ENCODE measurements at places on chromosomes 5 and 9.
A peak's percentile ranks its signal among the peaks of the same experiment; 100 is the strongest.

DNA sequence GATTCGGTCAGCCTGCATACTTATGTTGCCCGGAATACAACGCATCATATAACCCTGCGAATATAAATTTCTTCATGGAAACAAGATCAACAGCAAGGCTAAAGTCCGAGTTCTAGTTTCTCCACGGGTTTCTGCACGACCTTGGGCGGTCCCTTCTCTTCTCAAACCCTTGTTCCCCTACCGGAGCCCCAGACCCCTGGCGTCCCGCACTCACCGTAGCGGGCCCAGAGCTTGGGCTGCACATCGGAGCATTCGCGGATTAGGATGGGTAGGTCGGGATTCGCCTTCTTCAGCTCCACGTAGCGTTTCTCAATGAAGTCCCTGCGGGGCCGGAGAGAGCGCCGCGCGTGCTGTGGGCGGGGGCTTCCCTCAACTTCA, 399 bp downstream of the NDUFA2 start:
- no peak for DNase-seq

DNA sequence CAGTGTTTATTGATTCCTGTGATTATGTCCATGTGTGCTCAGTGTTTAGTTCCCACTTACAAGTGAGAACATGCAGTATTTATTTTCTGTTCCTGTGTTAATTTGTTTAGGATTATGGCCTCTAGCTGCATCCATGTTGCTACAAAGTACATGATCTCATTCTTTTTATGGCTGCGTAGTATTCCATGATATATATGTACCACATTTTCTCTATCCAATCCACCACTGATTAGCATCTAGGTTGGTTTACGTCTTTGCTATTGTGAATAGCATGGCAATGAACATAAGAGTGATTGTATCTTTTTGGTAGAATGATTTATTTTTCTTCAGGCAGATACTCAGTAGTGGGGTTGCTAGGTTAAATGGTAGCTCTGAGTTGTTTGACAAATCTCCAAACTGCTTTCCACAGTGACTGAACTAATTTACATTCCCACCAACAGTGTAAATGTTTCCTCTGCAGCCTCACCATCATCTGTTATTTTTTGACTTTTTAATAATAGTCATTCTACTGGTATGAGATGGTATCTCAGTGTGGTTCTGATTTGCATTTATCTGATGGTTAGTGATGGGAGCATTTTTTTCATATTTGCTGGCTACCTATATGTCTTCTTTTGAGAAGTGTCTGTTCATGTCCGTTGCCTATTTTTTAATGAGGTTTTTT, 47.5 kb upstream of the ELL2 start:
- DNase-seq = no peak

DNA sequence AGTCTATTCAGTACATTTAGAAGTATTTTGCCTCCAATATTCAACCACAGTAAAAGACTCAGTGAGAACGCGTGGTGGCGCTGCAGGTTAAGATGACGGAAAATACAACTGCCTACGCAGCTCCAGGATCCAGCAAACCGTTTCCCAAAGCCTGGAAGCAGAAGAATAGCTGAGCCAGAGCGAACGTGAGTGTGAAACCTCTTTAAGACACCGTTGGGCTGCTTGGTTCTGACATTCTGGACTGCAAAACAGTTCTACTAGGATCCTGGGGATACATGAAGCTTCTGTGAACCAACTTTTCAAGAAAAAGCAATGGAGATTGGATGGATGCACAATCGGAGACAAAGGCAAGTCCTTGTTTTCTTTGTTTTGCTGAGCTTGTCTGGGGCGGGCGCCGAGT, at the start of gene PCDHB16:
TSS of gene PCDHB16 (plus strand) at position 140 of the 400 bp plus-strand sequence. CDS start at position 313, 173 bp downstream.
- no peak for DNase-seq

- no peak for DNase-seq
These were observed 81.1 kb downstream of the MAT2B start for GRCh38 chr5:163586531-163586956.

DNA sequence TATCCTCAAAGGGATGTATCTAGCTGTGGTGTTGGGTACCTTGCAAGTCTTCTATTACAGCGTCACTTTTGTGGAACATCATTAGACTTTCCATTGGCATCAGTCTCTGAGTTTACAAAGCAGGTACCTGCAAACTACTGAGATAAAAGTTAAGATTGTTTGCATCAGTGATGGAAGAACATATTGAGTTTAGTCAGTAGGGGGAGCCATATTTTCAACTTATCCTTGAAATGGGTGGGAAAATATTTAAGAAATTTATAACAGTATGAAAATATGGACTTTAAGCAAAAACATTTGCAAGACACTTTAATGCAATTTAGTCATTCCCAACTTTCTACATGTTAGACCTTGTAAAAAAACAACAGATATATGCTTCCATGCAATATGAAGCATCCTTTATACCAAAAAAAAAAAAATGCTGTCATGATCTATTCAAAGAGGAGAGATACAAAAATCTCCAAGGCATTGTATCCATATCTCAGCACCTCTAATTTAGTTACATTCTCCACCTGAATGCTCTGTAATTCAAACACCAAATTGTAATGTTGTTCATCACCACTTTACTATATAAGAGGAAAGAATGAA, 98.6 kb upstream of the ADAMTS19 start:
- DNase-seq = no peak

DNA sequence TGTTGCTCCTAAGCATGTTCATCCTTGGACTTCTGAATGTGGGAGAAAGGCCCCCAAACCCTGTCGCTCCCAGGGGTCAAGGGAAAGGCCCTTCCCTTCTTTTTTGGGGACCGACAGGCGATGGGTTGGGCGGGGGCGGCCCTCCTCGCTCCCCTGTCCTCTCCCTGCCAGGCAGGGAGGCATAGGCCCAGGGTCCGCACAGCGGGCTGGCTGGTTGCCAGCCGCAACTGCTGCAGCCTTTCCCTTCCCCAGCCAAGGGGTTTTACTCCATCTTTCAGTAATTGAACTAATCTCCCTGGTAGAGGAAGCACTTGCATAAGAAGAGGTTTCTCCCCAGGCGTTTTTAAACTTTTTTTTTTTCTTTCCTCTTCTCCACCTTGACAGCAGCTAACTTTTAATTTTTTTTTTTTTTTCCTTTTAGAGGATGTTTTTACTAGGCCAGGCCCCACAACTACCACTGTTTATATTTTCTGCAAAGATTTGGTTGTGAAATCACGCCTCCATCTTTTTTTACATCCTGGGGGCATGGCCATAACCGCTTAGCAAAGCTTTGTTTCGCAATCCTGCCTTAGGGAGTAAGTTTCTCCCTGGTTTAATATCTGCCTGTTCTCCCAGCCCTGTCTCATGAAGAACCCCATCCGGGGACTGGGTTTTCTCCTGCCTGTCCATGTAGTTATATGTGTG, 216.9 kb upstream of the ZNF608 start:
- no peak for DNase-seq

DNA sequence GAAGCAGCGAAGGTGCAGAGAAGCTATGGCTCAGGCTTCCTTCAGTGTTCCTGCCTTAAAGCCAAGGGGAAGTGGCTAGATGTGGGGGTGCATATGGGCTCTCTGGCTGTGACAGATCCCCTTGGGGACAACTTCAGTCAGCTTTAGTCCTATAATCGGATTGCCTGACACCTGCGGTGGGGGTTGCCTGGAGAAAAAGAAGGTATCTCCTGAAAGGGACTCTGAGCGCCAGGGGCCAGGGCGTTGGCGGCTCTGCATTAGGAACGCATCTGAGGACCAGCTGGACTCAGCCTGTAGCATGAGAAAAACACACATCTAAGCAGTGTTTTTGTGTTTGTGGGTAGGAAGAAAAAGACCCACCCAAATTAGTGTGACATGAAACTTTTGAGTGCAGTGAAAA, 84.3 kb upstream of the OTULINL start:
- no peak for DNase-seq

- DNase-seq = no peak
These were observed 25.2 kb downstream of the ZNF608 start for GRCh38 chr5:124721229-124721735.

- peak; percentile 31 for DNase-seq
These were observed 621 bp downstream of the AK6 start for GRCh38 chr5:69368458-69369339.

GRCh38 chr9:126390923-126391322, 64.3 kb downstream of the MVB12B start:
- no peak for DNase-seq

DNA sequence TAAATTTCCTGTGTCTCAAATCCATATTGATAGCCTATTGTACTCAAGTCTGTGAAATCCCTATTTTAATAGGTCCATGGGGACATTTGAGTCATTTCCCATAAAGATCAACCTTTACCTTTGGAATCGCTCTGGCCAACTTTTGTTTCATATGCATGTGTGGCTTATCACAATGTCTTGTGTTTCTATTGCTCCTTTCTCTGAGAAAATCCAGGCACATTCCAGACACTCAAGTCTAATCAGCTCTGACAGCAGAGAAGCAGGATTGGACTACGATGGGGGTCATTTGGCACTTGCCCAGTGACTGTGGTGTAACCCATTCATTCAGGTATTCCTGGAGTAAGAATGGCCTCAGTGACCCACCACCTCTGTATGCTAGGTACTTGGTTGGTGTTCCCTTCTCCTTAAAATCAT, 48.4 kb downstream of the ACTBL2 start:
- DNase-seq = no peak

- DNase-seq = no peak
These were observed 47.2 kb upstream of the RPL26L1 start for GRCh38 chr5:172911976-172912375.

DNA sequence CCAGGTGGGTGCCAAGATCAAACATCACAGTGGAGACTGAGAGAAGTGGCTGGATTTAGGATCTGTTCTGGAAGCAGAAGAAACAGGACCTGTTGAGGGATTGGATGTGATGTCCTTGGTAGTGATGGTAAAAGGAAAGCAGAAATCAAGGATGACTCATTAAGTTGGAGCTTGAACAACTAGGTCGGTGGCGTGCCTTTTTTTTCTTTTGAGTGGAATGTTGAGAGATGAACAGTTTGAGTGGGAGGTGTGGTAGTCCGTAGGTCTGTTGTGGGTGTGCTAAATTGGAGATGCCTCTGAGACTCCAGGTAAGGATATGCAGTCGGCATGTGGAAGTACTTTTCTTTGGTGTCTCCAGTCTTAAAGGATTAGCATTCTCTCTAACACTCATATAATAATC, 92.1 kb upstream of the IL12B start:
- DNase-seq = no peak

DNA sequence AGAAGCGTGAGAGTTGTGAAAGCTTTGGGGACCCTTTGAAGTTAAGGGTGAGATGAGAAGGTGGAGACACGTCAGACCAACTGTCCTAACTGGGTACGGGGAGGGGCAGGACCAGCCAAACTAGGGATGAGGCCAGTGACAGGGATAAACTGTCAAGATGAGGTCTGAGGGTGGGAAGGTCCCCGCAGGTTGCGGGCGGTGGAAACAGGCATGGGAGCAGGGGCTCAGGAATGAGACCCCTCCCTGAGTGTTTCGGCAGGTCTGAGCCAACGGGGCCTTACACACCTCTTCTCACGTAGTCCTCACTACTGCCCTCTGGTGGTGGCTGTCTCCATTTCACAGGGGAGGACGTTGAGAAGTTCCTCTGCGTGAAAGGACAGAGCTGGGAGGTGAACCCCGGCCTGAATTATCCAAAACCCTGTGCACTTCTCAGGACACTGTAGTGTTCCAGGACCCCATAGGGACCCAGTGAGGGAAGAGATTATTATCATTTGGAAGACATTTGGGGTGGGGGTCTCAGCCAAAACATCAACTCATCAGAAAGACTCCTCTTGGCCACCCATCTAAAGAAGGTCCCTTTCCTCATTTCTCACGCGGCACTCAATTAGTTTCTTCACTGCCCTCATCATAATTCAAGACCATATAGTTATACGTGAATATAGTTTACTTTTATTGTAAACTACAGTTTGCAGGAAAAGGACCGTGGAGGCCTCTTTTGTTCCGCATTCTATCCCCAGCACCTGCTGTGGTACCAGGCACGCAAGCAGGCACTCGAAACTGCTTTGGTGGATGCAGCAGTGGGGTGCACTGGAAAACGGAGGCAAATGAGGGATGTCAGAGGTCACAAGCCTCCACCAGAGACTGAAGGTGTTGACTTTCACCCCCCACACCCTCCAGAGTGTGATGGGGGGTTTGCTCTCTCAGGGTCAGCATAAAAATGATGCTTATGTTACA, 21.7 kb upstream of the NANS start:
- DNase-seq = peak; percentile 86

- no peak for DNase-seq
These were observed 2.6 kb upstream of the SLC28A3 start for GRCh38 chr9:84343111-84343521.

- DNase-seq = no peak
These were observed 434 bp upstream of the FSD1L start for GRCh38 chr9:105447386-105447813.

DNA sequence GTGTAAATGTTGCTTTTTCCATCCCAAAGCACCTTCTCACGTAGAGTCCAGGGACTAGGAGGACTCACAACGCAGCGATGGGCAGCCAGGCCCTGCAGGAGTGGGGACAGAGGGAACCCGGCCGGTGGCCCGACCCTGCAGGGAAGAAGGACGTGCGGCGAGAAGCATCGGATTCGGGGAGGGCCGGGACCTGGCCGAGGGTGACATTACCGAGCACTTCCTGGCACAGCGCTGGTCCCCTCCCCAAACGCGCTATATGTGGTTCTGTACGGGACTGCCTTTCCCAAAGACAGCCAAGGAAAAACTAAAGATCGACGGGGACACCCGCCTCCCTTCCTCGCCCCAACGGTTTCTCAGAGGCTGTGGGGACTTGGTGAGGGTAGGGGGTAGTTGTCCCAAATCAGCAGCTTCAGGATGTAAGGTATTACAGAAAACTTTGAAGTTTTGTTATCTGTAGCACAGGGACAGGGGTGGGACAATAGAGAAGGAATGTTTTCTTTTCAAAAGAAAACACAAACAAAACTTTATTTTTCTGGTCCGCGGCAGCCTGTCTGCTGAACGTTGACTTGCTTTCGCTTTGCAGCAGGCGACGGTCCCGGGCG, 887 bp upstream of the MAP3K1 start:
- peak; percentile 46 for DNase-seq

DNA sequence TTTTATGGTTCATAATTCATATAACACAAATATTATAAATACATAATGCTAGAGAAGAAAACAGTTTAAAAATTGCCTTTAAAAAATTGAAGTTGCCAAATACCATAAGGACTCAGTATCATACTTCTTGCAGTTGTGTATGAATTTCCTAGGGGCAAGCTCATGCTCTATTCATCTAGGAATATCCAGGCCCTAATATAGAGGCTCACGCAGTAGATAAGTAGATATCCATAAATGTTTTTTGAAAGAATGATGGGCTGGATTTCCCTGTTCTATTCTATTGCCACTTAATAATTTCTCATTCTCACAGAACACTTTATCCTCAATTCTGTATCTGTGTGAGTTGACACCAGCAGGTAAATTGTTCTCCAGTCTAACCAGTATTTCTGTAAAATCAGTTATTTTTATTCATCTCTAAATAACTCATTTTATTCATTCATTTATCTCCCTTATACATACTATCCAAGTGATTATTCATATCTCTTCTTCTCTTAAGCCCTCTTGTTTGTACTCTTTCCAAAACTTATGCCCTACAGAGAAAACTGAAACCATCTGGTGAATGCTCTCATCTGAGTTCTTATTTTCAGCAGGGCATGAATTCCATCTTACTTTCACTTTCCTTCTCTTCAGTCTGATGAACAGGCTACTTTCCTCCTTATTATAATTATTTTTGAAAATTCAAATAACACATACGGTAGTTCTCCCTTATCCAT, 97.1 kb downstream of the SLC44A1 start:
- no peak for DNase-seq

GRCh38 chr5:157143127-157143971, 684 bp upstream of the MED7 start:
- peak; percentile 70 for DNase-seq

Measured in stimulated activated naive CD8-positive, alpha-beta T cell treated with anti-CD3 and anti-CD28 coated beads, Interleukin-15, amount 100 ng/mL, for 72 hours (primary cell).